Spleen (tissue), 13 donors: ENCODE measurements at places on chromosomes 3 and 15. TPM values are rescaled to one million over a fixed set of nuclear protein-coding genes. Genes with fewer than 3 reads are reported as not detected.
A peak's percentile ranks its signal among the peaks of the same experiment; 100 is the strongest.

DNA sequence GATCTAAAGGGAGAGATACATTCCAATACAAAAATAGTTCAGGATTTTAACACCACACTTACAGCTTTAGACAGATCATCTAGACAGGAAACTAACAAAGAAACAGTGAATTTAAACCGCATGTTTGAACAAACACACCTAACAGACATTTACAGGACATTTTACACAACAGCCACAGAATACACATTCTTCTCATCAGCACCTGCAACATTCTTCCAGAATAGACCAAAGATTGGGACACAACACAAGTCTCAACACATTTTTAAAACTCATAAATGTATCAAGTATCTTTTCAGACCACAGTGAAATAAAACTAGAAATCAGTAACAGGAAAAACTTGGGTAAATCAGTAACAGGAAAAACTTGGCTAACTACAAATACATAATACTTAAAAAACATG is 256.3 kb downstream of the MCTP2 start:
- no peak overlapping the region for H3K4me3 ChIP-seq
- no peak overlapping the region for H3K27ac ChIP-seq
- no peaks in the 10 kb centered on the region for H3K4me1 ChIP-seq
- no peak for DNase-seq
- no peaks in the 10 kb centered on the region for H3K27me3 ChIP-seq

- no peak overlapping the region for H3K4me3 ChIP-seq
- peak; percentile 59 for DNase-seq
- no peaks in the 10 kb centered on the region for H3K27me3 ChIP-seq
- H3K4me1 ChIP-seq: no peaks in the 10 kb centered on the region
These were observed 133.3 kb downstream of the WDR72 start for GRCh38 chr15:53625962-53626845.

KLHL25 gene
- total RNA-seq: 4.0 TPM

DNA sequence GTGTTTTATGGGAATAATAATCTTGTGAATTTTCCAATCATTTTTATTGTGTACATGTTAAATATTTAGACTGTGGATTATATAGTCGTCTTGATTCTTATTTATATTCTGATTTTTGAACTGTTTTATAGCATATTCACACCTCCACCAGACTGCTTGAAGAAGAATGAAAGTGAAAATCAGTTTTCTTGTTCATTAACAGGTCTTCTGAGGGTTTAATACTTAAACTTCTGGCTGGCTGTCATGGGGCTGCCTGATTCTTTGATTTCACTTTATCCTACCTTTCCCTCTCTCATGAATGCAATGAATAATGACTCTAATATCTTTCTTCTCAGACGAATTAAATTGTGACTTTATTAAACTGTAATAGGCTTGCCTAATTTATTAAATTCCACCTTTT is 56.2 kb downstream of the ATP2C1 start:
- no peak overlapping the region for H3K4me3 ChIP-seq
- peaks cover 37% of the 10 kb centered on the region for H3K36me3 ChIP-seq
- no peaks in the 10 kb centered on the region for H3K27me3 ChIP-seq
- DNase-seq: no peak
- no peaks in the 10 kb centered on the region for H3K4me1 ChIP-seq
- H3K27ac ChIP-seq: no peak overlapping the region

CHRM5 gene
- total RNA-seq: not detected

GRCh38 chr3:27521179-27521871 is 37.1 kb upstream of the SLC4A7 start:
- no peak for DNase-seq
- no peak overlapping the region for H3K4me3 ChIP-seq
- no peaks in the 10 kb centered on the region for H3K27me3 ChIP-seq
- H3K27ac ChIP-seq: no peak overlapping the region
- no peaks in the 10 kb centered on the region for H3K36me3 ChIP-seq

GRCh38 chr3:44412365-44412764 is 65.1 kb downstream of the ZNF445 start:
- peaks cover 17% of the 10 kb centered on the region for H3K4me1 ChIP-seq
- no peak overlapping the region for H3K27ac ChIP-seq
- H3K36me3 ChIP-seq: peaks cover 15% of the 10 kb centered on the region
- H3K4me3 ChIP-seq: no peak overlapping the region
- H3K27me3 ChIP-seq: no peaks in the 10 kb centered on the region

GRCh38 chr3:131743126-131743525 is 240.4 kb upstream of the MRPL3 start:
- H3K4me1 ChIP-seq: no peaks in the 10 kb centered on the region
- no peak for DNase-seq
- no peaks in the 10 kb centered on the region for H3K36me3 ChIP-seq
- H3K27me3 ChIP-seq: no peaks in the 10 kb centered on the region
- H3K4me3 ChIP-seq: no peak overlapping the region
- H3K27ac ChIP-seq: no peak overlapping the region

KBTBD13 gene
- total RNA-seq: not detected

- no peaks in the 10 kb centered on the region for H3K36me3 ChIP-seq
- peaks cover 22% of the 10 kb centered on the region for H3K4me1 ChIP-seq
- no peak for DNase-seq
- H3K4me3 ChIP-seq: peak overlapping the region; percentile 55
These were observed 1.6 kb downstream of the FAM174B start for GRCh38 chr15:92653836-92654539.

DNA sequence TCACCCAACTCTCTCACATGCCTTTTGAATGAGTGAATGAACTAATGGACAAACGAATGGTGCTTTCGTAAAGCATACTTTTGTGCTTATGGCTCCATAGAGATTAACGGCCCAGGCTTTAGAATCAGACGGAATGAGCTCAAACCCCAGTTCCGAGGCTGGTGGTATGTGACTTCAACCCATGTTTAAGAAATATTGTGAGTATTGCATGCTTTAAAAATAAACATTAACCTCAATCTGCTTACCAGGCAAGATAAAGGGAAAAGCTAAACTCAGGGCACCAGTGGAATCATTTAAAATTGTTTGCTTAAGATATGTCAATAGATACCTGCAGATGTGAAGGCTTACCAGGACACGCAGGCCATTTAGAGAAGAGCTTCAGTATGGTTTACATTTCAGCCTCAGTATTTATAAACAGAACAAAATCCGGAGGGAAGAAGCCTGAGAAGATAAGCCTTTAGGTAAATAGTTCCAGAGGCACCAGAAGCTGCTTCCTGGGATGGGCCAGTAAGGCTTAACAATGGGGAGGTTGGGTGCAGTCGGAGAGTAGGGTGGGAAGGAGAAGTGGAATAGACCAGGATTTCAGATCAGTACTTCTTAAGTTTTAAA is 186.4 kb downstream of the ADAMTS9 start:
- H3K27ac ChIP-seq: no peak overlapping the region
- no peaks in the 10 kb centered on the region for H3K27me3 ChIP-seq
- H3K36me3 ChIP-seq: no peaks in the 10 kb centered on the region
- no peak for DNase-seq
- H3K4me3 ChIP-seq: no peak overlapping the region
- no peaks in the 10 kb centered on the region for H3K4me1 ChIP-seq

GRCh38 chr3:157752956-157753786 is 250.0 kb upstream of the VEPH1 start:
- no peak overlapping the region for H3K4me3 ChIP-seq
- H3K27me3 ChIP-seq: no peaks in the 10 kb centered on the region
- no peak for DNase-seq

LMOD3 gene
- 0.22 TPM for total RNA-seq

DNA sequence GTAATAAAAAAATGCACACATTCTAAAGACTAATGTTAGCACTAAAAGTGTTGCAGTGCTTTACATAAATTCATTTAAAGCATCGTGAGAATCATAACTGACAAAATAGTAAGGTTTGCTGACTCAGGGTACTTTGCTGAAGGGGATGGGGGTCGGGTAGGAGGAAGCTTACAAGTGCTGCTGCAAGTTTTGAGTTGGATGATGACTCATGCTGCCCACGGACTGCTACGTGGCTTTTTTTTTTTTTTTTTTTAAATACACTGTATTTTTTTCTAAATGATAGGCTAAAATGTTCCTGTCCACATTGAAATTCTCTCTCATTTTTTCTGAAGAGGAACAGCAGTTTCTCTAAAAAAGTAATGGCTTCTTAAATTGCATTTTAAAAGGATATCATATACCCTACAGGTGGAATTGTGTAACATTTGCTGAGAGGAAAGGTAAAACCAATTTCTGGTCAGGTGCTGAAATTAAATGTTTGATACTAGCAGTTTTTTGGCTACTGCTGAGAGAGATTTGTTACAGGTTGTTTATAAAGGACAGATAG is 2.2 kb downstream of the MAPK6 start:
- no peaks in the 10 kb centered on the region for H3K36me3 ChIP-seq
- DNase-seq: no peak
- peak overlapping the region; percentile 98 for H3K27ac ChIP-seq

- no peaks in the 10 kb centered on the region for H3K36me3 ChIP-seq
- no peaks in the 10 kb centered on the region for H3K4me1 ChIP-seq
These were observed 379.5 kb upstream of the AGTR1 start for GRCh38 chr3:148318240-148318639.

FEZF2 gene
- not detected for total RNA-seq
